Skin of body (tissue), 3 donors: ENCODE measurements at places on chromosomes 2 and 18. TPM values are rescaled to one million over a fixed set of nuclear protein-coding genes. Genes with fewer than 3 reads are reported as not detected.

DNA sequence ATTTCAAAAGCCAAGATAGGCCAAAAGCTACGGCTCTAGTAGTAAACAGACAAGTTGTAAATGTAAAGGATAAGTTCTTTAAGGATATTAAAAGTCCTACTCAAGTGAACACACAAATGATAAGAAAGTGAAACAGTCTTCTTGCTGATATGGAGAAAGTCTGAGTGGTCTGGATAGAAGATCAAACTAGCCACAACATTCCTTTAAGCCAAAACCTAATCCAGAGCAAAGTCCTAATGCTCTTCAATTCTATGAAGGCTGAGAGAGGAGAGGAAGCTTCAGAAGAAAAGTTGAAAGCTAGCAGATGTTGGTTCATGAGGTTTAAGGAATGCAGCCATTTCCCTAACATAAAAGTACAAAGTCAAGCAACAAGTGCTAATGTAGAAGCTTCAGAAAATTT lies 111.7 kb upstream of the ZEB2 start:
- DNase-seq, result no peak

GRCh38 chr2:73291461-73292315 lies 1.7 kb downstream of the EGR4 start:
- no peak for DNase-seq

- no peak for DNase-seq
Measured at GRCh38 chr18:75473316-75473715, 45.8 kb upstream of the SMIM21 start.

GRCh38 chr2:55090702-55091101 lies 40.5 kb upstream of the RTN4 start:
- DNase-seq, result no peak

- no peak for DNase-seq
Measured at GRCh38 chr18:34639687-34640086, 70.4 kb upstream of the DTNA start.

- no peak for DNase-seq
Measured at GRCh38 chr18:39260565-39260964, 1695.0 kb upstream of the CELF4 start.

SOX11 gene
- total RNA-seq, result 6.6 TPM

DNA sequence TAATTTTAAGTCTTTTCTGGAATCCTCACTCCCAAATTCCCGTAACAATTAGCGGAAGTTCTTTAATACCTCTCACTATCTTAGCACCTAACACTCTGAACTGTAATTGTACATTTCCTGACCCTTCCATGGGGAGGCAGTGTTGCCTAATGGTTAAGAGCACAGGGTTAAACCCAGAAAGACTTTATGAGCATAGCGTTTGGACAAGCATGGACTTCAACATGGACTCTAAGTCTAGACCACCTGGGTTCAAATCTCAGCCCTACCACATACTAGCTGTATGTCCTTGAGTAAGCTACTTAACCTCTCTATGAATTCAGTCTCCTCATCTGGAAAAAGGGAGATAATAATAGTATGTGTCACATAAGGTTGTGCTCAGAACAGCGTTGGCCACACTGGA lies 13.0 kb downstream of the ANTXR1 start:
- no peak for DNase-seq

UCN gene
- total RNA-seq, result 0.30 TPM

- no peak for DNase-seq
Measured at GRCh38 chr2:177573120-177573519, 180.5 kb downstream of the AGPS start.

DNA sequence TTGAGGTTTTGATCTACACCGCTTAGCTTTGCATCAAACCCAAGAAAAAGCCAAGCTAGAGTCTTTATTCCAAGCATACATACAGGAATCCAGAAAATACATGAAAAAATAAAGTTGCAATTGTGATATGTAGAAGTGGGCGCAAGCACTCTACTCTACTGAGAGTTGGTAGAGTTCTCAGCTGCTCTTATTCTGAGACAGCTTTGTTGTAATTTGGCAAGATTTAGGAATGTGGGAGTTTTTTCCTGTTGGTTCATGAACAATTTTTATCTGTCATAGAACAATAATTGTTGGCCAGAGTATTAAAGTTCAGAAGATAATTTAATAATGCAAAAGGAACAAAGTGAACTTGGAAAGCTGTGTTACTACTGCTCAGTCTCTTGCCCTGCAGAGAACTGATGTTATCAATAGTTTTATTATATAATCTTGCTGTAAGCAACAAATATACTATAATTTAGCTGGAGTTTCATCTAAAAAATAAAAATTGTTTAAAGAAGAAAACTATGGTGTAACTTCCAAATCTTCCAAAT lies 302.0 kb upstream of the RND3 start:
- no peak for DNase-seq

DNA sequence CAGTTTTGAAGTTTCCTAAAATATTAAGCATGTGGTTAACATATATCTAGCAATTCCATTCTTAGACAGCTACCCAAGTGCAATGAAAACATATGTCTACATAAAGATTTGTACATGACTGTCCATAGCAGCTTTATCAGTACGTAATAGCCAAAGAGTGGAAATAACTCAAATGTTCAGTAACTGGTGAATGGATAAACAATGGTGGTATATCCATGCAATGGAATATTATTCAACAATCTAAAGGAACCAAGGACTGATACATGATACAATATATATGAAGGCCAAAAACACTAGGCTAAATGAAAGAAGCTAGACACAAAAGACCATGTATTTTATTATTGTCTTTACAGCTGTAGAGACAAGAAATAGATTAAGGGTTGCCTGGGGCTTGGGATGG lies 361.4 kb downstream of the ALK start:
- DNase-seq, result no peak

DNA sequence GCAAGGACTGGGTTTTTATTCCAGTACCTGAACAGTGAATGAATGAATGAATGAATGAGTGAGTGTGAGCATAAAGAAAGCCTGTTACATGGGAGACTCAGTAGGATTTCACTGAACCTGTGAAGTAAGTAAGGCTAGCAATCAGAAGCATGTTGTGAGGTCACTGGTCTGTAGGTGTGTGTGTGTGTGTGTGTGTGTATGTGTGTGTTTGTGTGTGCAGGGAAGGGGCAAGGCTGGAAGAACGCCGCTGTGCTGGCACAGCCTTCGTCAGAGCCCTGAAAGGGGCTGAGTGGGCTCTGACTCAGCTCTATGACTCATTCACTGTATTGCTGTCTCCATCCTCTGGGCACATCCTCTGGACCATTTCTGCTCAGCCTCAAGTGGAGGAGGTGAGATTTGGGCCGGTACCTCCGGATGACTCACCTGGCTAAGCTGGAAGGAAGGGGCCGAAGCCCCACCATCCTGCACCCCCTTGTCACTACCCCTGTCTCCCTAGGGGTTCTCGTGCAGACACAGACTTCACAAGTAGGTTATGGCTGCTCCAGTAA lies 51.4 kb upstream of the MRPL33 start:
- DNase-seq, result no peak

DNA sequence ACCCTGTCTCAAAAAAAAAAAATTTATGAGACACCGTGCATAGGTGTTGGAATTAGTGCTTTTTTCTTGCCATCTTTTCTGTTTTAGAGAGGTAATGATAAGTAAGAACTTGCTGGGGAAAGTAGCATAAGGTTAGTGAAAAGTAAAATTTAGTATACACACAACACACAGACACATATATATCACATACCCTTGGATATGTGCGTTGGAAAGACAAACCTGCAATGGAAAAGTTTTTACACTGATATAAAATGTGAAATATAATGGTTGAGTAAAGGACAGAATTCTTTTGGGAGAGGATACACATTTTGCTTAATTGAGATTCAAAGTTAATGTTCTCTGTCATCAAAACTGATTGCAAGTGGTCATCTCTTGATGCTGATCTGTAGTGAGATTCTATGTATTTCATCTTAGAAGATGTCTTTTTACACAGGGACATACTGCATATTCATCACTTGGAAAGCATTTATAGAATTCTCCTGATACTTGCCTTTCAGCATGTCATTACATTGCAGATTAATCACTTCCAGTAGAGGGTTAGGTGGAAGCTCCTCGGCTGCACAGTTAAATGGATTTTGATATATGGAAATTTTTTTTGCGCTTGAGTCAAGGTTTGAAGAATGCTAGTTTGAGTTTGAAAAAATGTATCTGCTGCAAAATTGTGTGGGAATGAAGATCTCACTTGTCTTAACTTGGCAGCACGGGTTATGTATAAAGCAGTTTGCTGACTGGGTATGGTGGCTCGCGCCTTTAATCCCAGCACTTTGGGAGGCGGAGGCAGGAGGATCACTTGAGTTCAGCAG lies 13.5 kb downstream of the PPP1CB start:
- no peak for DNase-seq

GRCh38 chr2:172299741-172300140 lies 127.6 kb upstream of the ITGA6 start:
- DNase-seq, result no peak
